PC-3 (cell line): ENCODE measurements at places on chromosomes 6 and 20. TPM values are rescaled to one million over a fixed set of nuclear protein-coding genes. Genes with fewer than 3 reads are reported as not detected.

- DNase-seq, result no peak
These were observed 267.9 kb downstream of the DLL1 start for GRCh38 chr6:170022827-170023619.

- peak; percentile 80 for DNase-seq
These were observed 32.5 kb downstream of the MUC22 start for GRCh38 chr6:31042806-31043205.

The TNXB gene
- 2.9 and 3.3 TPM in 2 replicates for total RNA-seq

DNA sequence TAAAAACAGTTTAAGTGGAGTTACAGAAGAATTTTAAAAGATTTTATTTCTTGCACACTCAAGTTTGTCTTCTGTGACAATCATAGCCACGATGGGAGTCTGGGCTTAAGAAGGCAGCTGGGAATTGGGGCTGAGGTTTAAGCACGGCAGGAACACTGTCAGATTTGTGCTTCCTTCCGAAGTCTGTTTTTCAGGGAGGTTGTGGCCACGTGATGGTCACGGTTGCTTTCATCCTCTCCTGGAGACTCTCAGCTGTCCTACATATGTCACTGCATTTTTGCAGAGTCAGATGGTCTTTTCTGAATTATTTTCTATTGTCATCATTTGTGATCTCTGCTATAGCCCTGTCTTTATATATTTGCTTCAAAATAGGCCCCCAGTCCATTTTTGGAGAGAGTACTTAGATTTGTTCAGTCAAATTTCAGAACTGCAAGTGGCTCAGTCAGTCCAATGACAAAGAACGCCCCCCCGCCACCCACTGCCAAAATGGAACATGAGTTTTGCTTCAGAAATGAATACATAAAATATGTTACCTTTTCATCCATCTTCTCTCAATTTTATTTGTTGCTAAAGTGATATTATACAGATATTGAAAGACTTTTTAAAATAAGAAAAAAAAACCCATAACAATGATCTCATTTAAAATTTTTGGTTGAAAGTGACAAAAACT is 111.8 kb upstream of the ZFP64 start:
- DNase-seq, result no peak

GRCh38 chr6:143966312-143966711 is 41.7 kb downstream of the PLAGL1 start:
- no peak for DNase-seq

GRCh38 chr6:41515995-41516394 is 30.2 kb upstream of the FOXP4 start:
- no peak for DNase-seq

DNA sequence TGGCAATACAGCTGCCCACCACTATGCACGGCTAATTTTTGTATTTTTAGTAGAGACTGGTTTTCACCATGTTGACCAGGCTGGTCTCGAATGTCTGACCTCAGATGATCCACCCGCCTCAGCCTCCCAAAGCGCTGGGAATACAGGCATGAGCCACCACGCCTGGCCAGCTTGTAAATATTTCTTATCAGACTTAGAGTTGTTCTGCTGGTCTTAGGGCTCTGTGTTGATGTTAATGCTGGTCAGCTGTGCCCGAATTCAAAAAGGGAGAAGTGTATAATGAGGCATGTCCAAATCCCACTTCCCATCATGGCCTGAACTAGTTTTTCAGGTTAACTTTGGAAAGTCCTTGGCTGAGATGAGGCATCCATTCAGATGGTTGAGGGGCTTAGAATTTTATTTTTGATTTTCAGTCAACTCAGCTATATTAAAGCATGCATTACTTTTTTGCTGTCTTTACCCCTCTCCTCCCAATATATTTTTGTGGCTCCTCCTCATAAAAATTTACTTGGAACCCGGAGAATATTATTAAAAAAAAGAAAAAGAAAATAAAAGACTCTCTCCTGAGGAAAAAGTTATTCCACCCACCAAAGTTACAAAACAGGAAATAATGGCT is 47.7 kb downstream of the ADAT2 start:
- DNase-seq, result no peak

DNA sequence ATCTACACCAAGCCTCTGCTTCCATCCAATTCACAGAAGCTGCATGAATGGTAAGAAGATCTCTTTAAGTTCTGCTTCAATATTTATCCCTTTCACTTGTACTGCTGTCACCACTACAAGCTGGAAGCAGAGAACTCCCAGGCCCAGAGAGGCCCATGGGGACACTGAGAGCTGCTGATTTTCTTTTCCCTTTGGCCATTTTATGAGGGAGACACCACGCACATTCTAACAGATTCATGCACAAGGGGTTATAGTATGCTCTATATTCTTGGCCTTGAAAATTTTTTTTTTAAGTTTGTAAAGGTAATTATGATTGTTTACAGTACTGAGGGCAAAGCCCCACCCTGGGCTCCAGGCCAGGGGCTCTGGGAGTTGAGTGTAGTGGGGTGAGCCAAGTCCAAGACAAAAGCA is 88.4 kb downstream of the MYB start:
- DNase-seq, result no peak

DNA sequence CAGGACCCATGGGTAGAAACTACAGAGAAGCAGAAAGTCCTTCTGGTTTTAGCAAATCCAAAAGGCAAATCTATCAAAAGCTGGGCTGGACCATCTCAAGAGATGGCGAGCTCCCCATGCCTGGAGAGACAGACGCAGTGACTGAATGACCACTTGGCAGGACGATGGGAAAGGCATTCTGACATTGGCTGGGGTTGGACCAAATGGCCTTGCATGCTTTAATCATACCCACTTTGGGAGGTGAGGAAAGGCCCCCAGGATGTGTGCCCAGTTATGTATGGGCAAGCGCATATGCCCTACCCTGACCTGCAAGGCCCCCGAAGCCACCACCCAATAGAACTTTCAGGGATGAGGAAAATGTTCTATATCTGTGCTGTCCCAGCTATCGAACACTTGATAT is 45.1 kb downstream of the JPH2 start:
- DNase-seq, result no peak

- peak; percentile 2 for DNase-seq
These were observed 89.9 kb downstream of the UST start for GRCh38 chr6:148836751-148837150.

GRCh38 chr6:148293181-148293995 is 49.2 kb upstream of the SASH1 start:
- DNase-seq, result no peak

- no peak for DNase-seq
These were observed 372.6 kb downstream of the QKI start for GRCh38 chr6:163786995-163787671.

The VSX1 gene
- total RNA-seq, result not detected in 2 replicates

- DNase-seq, result no peak
These were observed 73.4 kb upstream of the GTSF1L start for GRCh38 chr20:43800186-43800585.
